ENCODE measurements at places on chromosomes 16 and 17. TPM values are rescaled to one million over a fixed set of nuclear protein-coding genes. Genes with fewer than 3 reads are reported as not detected.

The GAST gene
- total RNA-seq, result not detected

The PRSS22 gene
- 2.0 TPM for total RNA-seq

The CSH1 gene
- total RNA-seq, result not detected

The ATAD5 gene
- total RNA-seq, result 5.2 TPM

The PPY gene
- not detected for total RNA-seq

The SOX9 gene
- 11.2 TPM for total RNA-seq

The CFAP97D1 gene
- 0.07 TPM for total RNA-seq

The KRT26 gene
- total RNA-seq, result not detected

The CTRL gene
- 1.5 TPM for total RNA-seq

The TIMP2 gene
- 167 TPM for total RNA-seq

The XAF1 gene
- 0.24 TPM for total RNA-seq

The TSNAXIP1 gene
- 0.34 TPM for total RNA-seq

The CCL23 gene
- total RNA-seq, result not detected

The TLCD2 gene
- total RNA-seq, result 1.3 TPM

The MLKL gene
- 34.6 TPM for total RNA-seq

Measured in A549 treated with RU486 at 1 μM for 4 hours (cell line).